ENCODE measurements at places on chromosomes 5 and 9.

DNA sequence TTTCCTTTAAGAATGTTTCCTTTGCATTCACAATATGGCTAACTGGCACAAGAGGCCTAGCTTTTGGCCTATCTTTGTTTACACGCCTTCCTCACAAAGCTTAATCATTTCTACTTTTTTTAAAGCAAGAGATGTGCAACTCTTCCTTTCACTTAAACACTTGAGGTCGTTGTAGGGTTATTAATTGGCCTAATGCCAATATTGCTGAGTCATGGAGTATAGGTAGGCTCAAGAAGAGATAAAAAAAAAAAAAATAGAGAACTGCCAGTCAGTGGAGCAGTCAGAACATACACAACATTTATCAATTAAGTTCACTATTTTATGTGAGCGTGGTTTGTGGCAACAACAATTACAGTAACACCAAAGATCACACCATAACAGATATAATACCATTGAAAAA is 5.9 kb downstream of the FKBP15 start:
- peak; percentile 35 for DNase-seq

DNA sequence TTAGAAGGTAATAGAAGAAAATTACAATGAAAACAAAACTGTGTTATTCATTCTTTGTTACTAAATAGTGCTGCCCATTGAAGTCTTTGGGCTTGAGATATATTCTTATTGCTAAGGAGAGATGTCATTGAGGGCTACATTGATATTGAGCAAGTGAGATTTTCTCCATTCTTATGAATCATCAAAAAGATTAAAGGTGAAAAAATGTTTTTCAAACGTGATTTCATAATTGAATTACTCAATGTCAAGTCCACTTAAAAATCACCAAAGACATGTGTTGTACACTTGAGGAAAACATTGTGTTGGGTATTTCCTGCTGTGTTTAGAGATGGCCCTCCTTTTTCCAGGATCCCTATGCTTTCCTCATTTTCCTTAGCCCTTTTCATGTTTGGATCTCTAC is 448.1 kb downstream of the NFIB start:
- no peak for DNase-seq

- no peak for DNase-seq
These were observed 6.8 kb downstream of the TENT4A start for GRCh38 chr5:6719896-6720560.

GRCh38 chr5:126525630-126526245 is 69.3 kb downstream of the ALDH7A1 start:
- DNase-seq: peak; percentile 45

GRCh38 chr9:123376218-123377071 is 20.4 kb downstream of the CRB2 start:
- DNase-seq: no peak

DNA sequence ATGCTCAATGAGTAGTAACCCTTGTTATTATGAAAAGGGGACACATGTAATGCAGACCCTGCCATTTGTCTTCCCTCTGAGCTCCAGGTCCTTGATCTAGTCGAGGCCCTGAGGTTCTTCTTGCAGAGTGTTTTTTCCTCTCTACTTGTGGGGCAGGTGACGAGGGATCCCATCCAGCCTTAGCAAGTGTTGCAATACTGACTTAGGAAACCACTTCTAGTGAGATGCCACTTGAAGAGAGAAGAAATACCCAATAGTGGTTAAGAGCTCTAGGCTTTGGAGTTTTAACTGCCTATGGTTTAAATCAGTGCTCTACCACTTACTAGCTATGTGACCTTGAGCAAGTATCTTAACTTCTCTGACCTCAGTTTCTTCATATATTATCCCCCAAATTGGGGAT is 10.2 kb downstream of the PPARGC1B start:
- no peak for DNase-seq

Data from astrocyte of the spinal cord (primary cell).